Peyer's patch (tissue), 4 donors: ENCODE measurements at places on chromosomes 6 and 20. TPM values are rescaled to one million over a fixed set of nuclear protein-coding genes. Genes with fewer than 3 reads are reported as not detected.

GRCh38 chr20:44135012-44135412 is 52.0 kb downstream of the JPH2 start:
- no peak for DNase-seq

DNA sequence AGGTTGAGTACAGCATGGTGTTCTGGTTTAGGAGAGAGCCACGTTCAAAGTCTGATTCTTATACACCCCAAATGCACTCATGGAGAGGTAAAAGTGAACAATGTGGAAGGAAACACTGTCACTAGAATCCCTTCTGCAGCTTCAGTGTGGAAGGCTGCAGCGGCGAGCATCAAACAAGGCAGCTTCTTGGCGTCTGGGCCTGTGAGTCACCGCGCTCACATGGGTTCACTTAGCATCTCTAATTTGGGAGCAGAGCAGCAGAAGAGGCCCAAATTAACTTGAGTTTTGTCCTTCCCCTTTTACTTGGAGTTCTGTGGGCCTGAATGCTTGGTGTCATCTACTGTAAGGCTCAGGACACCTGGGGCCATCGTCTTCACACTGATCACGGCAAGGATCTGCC is 10.9 kb upstream of the E2F1 start:
- DNase-seq = no peak

DNA sequence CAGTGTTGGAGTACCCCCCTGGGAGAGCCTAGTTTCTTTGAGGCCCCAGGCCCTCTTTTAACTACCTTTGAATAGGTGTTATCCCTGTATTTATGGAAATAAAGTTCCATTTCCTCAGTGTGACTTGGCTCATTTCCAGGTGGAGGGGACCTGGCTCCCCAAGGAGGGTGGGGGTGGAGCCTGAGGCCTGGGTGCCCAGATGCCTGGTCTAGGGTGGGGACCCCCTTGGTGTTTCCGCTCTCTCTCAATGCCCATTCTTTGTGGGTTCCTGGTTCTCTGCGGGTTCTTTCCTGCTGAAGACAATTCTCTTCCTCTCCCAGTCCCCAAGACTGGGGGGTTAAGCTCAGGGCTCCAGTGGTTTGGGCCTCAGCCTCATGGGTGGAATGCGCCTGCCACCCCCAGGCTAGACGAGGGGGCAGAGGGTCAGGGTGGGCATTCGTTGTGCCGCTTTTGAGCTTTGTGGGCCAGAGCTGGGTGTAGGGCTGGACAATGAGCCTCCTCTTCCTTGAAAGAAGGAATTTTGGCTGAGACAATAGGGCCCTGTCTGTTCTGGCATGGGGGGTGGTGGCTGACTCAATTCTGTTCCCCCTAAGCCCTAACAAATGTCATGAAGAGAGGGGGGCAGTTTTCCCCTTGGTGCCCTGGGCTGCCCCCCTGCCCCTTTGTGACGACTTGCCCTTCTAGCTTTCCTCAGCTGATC is 686 bp upstream of the EGFL8 start:
- DNase-seq = no peak

GRCh38 chr6:127341471-127342202 is 1.8 kb downstream of the ECHDC1 start:
- peak; percentile 26 for DNase-seq

DNA sequence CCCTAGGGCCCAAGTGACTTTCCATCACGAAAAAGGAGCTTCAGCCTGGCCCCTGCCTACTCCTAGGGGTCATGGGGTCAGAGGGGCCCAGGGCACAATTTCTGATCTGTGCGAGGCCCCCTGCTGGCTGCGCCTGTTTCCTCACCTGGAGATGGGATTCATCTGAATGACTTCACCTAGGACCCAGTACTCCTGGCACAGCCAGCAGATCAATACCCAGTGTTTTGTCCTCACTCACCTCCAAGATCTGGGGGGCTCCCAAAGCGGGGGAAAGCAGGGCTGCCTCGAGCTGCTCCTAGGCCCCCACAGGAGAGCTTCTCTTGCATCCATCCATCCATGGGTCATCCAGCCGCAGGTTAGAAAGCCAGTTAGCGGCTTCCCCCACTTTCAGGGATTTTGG is 33.8 kb downstream of the CD40 start:
- DNase-seq = no peak

- no peak for DNase-seq
Observed at GRCh38 chr6:134984821-134985220, 34.9 kb upstream of the ALDH8A1 start.

DNA sequence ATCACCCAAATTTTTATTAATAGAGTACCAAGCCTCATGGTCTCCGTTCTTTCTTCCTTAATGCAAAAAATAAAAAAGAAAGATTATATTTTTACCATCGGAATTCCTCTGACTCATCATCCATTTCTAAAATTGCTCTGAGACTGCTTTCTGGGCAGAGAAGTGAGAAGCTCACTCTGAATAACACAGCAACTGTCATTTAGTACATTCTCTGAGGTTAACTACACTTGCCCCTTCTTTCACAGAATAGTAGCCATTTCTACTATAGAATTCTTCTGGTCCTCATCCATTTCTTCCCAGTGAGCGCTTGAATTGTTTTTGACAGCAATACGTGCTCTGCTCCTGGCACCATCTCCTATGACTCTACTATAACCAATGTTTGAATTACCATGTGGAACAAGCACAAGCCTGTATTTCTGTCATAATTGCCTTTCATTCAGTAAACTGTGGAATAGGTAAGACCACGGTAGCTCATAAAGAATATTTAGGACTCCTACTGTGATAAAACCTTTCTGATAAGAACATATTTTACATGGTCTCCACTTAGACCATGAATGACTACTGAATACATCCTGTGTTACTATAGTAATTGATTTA is 435.5 kb upstream of the NRSN1 start:
- DNase-seq = no peak

DNA sequence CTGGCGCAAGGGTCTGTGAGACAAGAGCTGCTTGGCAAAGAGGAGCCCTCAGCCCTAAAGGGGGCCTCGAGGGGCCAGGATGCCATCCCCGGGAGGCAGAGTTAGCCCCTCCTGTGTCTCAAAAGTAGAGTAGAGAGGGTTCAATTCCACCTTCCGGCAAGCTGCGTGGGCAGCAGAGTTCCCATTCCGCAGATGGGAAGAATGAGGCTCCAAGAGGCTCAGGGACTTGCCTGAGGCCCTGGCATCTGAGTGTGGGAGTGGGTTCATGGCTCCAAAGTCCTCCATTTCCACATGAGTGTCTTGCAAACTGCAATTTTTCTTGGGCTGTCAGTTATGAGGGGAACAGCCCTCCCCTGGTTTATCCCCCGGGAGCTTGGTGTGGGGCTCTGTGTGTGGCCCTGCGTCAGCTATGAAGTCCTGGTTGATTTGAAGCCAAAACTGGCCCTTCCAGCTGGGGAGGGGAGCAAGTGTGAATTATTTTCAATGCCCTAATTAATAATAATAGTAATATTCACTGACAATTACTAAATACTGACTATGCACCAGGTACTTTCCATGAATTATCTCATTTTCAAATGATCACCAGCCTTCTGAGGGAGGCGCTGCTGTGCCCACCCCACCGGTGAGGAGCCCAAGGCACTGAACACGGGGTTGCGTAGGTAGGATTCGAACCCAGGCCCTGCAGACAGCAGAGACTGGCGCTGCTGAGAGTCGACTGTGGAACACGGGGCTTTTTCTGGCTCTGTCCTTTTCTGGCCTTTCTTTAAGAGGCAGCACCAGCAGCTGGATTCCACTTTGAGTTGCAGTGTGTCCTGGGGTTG is 153.0 kb upstream of the PTPN1 start:
- DNase-seq = no peak

GRCh38 chr20:53621482-53622246 is 28.0 kb upstream of the ZNF217 start:
- no peak for DNase-seq

- peak; percentile 29 for DNase-seq
Observed at GRCh38 chr6:154301839-154302752, 54.5 kb downstream of the IPCEF1 start.

DNA sequence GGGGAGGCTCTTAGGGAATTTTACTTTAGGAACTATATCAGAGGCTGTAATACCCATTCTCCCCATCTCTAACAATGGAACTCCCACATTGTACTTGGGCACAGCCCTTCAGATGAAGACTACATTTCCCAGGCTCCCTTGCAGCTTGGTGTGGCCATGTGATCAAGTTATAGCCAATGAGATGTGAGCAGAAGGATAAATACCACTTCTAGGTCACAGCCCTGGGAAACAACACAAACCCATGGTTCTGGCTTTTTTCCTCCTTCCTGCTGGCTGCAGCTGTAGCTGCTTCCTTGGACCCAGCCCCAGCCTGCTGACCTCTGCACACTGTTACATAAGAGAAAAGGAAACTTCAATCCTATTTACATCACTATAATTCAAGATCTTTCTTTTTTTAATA is 445.9 kb upstream of the JARID2 start:
- peak; percentile 69 for DNase-seq

- DNase-seq = no peak
Observed at GRCh38 chr6:128827675-128828464, 55.1 kb upstream of the LAMA2 start.

GRCh38 chr6:39224523-39225182 is 4.6 kb downstream of the KCNK5 start:
- DNase-seq = peak; percentile 85

GRCh38 chr6:145882121-145882531 is 67.5 kb upstream of the FBXO30 start:
- no peak for DNase-seq

- DNase-seq = no peak
Observed at GRCh38 chr6:47157653-47158219, 115.6 kb upstream of the ADGRF1 start.

- DNase-seq = no peak
Observed at GRCh38 chr6:12578751-12579150, 137.8 kb upstream of the PHACTR1 start.

The VPS52 gene
- total RNA-seq = 132 TPM

The CST5 gene
- total RNA-seq = not detected

The FLRT3 gene
- total RNA-seq = 8.8 TPM

The LST1 gene
- total RNA-seq = not detected

The DSTN gene
- 151 TPM for total RNA-seq
